ENCODE measurements at places on chromosomes 11 and 22.

GRCh38 chr11:75571625-75572024 lies 9.6 kb downstream of the SERPINH1 start:
- DNase-seq, result no peak

DNA sequence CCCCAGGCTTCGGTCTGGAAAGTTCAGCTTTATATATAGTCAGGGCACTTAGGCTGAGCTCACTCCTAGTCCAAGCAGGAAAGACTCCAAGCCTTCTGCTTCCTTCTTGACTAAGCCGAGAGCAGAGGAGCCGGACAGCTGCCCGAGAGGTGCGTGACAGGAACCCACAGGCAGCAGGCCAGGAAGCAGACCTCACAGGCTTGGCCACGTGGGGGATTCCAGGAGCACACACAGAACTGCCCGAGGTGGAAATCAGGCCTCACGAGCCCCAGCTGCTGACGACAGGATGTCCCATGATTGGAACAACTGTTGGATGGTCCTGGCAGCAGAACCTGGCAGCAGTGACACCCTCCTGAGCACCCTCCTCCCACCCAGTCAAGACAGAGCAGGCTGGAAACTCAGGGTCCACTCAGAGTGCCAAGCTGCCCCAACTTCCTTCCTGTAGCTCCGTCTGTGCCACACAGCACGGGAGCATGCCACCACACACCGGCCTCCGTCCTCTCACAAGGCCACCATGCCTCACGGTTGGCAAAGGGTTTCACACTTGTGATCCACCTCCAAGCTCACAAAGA lies 5.4 kb downstream of the PLA2G6 start:
- DNase-seq, result no peak

DNA sequence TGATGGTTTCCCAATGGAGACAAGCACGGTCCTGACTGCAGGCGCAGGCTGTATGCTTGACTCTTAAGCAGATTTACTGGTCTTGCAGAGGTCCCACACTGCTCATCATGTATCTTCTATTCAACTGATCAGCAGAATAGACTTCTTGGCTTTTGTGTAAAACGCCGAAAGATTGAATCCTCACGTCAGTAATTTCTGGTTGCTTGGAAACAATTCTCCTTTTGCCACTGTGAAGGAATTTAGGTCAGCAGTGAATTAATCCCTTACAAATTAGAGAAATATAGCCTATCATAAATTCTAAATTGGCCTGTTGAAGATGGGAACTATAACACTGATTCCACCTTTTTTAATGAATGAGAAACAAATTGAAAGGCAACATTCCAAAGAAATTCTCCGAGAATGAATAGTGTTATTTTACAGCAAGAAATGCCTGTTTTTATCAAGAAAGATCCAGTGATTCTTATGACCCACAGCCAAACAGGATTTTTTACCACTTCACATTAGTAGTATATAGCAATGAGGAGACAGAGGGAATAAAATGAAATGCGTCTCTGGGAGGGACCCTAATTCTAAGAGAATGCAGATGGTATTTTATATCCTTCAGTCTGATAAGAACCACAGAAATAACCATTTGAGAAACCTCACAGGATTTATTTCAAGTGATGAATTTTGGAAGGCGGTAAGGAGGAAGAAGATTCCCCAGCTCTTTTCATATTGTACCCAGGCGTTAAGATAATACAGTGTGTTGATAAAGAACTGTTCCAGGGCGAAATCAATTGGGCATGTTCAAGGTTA lies 362.5 kb downstream of the RAB38 start:
- no peak for DNase-seq

GRCh38 chr11:122665861-122666260 lies 10.3 kb downstream of the UBASH3B start:
- DNase-seq, result no peak

DNA sequence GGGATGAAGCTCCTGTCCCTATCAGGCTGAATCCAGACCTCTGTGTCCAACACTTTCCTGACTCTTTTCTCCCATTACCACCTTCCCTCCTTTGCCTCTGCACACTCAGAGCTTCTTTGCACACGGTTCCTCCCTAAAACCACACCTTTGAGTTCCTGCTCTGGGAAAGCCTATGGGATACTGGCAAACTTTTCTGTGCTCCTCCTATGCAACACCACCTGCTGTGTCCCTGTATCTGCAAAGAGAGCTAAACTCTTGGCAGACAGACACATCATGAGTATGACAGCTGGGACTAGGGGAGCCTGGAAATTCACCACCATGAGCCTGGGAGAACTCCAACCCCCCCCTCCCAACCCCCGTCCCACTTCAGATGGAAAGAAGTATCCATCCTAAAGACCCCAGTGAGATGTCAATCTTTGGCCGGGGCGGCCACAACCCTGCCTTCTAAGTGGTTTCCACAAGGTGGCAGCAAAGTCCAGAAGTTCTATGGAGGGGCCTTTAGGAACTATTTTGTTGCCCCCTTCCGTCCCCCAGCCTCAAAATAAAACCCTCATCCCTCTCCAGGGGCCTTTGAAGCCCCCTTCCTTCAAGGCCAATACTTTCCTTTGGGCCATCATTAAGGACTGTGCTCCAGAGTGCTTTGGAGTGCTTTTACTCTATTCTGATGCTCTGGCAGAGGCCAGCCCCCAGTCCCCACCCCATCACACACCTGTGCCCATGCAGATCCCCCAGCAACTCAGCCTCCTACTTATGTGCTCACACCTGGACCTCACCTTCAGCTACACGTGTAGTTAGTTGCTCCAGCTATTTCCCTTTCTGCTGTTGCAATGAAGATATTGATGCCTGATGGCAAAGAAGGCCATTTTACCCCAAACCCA lies 19.4 kb downstream of the HTR3A start:
- DNase-seq, result peak; percentile 30

GRCh38 chr11:19080579-19080993 lies 20.1 kb upstream of the MRGPRX2 start:
- DNase-seq, result no peak

GRCh38 chr11:45887587-45887986 lies 2.1 kb downstream of the MAPK8IP1 start:
- DNase-seq, result no peak

- DNase-seq, result no peak
These were observed 338.6 kb downstream of the INSC start for GRCh38 chr11:15453211-15453765.

DNA sequence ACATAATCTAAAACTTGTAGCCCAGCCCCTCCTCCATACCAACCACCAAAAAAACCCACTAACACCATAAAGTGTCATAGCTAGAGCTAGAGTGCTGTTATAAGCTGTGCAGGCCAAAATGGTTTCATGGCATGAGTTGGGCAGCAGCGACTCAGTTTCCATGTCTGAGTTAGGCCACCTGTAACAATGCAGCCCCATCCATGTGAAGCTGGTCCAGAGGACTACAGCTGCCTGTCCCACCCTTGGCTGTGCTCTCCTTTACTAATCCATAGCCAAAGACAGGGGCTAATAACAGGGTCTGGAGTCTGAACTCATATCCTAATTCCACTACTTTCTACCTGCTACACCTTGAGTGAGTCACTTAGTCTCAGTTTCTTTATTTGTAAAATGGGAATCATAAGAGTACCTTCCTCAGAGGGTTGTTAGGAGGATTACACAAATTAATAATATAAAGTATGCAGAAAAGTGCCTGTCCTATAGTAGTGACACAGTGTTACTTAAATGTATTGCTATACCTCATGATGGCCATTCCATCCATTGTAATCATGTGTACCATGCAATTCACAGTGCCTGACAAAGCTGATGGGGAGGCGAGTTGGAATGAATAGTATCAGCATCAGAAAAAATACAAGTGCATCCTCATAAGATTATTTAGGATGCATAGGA lies 20.6 kb downstream of the KCNQ1OT1 start:
- no peak for DNase-seq

DNA sequence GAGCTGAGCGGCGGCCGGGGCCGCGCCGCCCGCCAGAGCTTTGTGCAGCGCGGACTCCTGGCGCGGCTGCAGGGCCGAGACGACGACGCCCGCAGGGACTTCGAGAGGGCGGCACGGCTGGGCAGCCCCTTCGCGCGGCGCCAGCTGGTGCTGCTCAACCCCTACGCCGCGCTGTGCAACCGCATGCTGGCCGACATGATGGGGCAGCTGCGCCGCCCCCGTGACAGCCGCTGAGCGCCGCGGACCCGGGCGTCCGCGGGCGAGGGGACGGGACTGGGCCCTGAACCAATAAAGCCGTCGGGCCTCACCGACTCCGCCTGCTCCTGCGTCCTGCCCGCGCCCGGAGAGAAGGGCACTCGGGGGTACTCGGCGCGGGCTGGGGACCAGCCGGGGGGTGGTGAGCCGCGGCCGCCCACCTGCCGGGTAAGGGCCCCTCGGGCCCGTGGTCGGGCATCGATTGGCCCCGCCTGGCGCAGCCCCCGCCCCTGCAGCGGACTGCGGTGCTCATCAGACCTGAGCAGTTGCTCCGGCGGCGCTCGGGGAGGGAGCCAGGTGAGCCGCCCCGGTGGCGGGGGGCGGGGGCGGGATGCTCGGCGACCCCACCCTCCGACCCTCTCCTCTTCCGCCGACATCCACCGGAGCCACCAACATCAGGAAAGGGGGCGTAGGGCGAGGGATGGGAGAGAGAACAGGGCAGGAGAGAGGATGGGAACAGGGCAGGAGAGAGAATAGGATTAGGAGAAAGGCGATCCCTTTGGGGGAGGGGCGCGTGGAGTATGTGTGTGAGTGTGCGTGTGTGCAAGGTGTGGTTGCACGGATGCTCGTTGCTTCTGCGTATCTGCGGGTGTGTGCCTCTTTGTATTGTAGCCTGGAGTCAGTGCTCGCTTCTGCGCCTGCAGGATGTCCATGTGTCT lies at the start of gene TMEM25:
TSS of gene TMEM25 (plus strand) at position 510 of the 914 bp plus-strand sequence. CDS start 610 bp downstream, outside the sequence.
- peak; percentile 82 for DNase-seq

- DNase-seq, result no peak
These were observed 476.4 kb downstream of the INSC start for GRCh38 chr11:15591112-15591537.

DNA sequence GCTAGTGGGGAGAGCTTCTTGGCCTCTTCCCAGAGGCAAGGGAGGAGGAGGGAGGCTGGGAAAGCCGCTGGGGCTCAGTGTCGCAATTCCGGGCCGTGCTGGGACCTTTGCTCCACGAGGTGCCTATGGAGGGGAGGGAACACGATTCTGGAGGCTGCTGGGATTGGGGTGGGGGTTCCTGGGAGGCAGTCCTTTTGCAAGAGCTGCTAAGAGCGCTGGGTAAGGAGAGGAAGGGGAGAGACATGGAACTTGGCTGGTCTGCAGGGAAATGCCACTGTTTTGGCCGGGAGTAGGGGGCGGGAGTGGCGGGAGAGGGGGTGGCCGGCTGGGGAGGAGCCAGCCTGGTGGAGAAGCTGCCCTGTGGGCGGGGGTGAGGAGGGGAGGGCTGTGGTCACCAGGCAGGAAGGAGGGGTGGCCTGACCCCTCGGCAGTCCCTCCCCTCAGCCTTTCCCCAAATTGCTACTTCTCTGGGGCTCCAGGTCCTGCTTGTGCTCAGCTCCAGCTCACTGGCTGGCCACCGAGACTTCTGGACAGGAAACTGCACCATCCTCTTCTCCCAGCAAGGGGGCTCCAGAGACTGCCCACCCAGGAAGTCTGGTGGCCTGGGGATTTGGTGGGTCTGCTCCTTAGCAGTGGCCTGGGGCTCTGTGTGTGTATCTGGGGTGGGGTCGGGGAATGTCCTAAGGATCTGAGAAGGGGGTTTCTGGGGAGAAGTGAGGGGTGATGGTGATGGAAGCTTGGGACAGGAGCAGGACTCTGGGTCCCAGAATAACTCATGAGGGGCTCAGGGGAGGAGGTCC lies at the start of gene NR1H3:
TSS of gene NR1H3 (plus strand) at position 480 of the 800 bp plus-strand sequence. CDS start 1,221 bp downstream, outside the sequence.
- no peak for DNase-seq

DNA sequence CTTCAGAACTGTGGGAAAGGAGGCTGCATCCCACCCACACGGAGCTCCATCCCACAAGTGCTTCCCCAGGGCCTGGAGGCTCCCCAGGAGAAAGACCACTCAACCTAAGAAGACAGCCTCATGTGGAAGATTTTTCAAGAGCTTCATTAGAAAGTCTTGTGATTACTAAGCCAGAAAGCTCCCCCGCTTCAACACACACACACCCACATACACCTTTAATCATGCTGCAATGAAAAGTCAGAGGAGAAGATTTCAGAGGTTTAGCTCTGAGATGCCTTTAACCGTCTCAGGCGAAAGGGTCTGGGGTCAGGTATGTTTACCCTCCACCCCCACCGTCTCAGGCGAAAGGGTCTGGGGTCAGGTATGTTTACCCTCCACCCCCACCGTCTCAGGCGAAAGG lies 634.5 kb upstream of the B3GAT1 start:
- DNase-seq, result no peak

GRCh38 chr11:128708660-128709059 lies 14.8 kb downstream of the FLI1 start:
- DNase-seq, result no peak

GRCh38 chr11:43278193-43278956 lies 33.4 kb upstream of the API5 start:
- DNase-seq, result no peak
